Activated T-cell treated with anti-CD3 and anti-CD28 coated beads for 4 hours (primary cell): ENCODE measurements at places on chromosomes 1 and 21.

DNA sequence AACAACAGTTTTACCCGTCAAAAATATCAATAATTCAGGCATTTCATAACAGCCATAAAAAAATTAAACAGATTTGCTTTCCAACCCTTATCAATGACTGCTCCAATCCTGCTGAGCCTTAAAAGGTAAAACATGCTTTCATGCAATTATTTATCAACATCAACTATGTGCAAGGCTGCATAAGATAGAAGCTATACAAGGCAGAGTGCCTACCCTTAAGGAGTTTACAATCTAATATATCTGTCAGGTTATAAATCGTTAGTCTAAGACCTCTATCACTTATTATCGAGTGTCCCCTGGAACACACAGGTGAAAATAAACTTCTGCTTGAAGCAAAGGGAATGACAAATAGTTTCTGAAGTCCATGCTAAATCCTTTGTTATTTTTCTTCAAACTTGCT is 1.8 kb downstream of the ERRFI1 start:
- no peak for DNase-seq

- DNase-seq = no peak
Measured at GRCh38 chr1:25534410-25534788, 9.0 kb upstream of the LDLRAP1 start.

- no peak for DNase-seq
Measured at GRCh38 chr1:114104949-114105348, 48.7 kb downstream of the SYT6 start.

DNA sequence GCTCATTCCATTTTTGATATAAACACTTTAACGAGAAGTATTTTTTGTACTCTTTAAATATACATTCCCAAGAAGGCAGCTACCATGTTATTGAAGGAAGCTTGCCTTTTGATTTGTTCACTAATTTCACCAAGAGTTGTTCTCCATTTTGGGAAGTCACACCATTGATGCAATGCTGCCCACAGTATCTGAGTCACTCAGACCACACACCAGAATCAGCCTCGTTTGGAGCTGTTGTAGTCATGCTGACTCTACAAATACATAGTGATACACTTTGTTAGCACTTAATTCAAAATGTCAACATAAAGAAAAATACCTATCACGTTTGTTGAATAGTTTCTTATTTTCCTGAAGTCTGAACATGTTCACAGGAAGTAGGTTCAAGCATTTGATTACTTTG is 78.7 kb downstream of the PAPPA2 start:
- no peak for DNase-seq

GRCh38 chr1:201939148-201939547 is 7.2 kb downstream of the LMOD1 start:
- DNase-seq = no peak

- DNase-seq = peak; percentile 19
Measured at GRCh38 chr1:236395230-236395946, 1.3 kb downstream of the EDARADD start.
